ENCODE measurements at places on chromosomes 7 and 10. TPM values are rescaled to one million over a fixed set of nuclear protein-coding genes. Genes with fewer than 3 reads are reported as not detected.

NEBL gene
- total RNA-seq, result 2.2 TPM

MACC1 gene
- not detected for total RNA-seq

HMX3 gene
- not detected for total RNA-seq

GHRHR gene
- total RNA-seq, result not detected

NUTM2D gene
- total RNA-seq, result 0.53 TPM

MAP3K8 gene
- 6.8 TPM for total RNA-seq

GNAI1 gene
- 13.7 TPM for total RNA-seq

ZPBP gene
- total RNA-seq, result not detected
